ENCODE measurements at places on chromosomes 12 and 14.

DNA sequence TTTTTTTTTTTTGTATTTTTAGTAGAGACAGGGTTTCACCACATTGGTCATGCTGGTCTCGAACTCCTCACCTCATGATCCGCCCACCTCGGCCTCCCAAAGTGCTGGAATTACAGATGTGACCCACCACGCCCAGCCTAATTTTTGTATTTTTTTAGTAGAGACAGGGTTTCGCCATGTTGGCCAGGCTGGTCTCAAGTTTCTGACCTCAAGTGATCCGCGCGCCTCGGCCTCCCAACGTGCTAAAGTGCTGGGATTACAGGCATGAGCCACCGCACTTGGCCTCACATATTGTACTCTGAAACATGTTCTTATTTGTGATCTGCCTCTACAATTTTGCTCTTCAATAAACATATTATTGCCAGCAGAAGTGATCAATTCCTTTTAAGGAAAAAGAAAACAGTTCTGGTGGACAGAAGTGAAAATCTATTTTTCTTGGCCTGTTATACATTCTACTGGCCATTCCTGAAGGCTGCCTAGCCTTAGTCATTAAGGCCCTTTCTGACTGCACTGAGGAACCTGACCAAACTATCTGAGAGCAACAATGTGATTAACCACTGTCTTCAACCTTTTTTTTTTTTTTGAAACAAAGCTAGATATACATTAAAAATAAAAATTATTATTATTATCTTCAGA lies 36.1 kb downstream of the SNX6 start:
- peak; percentile 90 for DNase-seq

DNA sequence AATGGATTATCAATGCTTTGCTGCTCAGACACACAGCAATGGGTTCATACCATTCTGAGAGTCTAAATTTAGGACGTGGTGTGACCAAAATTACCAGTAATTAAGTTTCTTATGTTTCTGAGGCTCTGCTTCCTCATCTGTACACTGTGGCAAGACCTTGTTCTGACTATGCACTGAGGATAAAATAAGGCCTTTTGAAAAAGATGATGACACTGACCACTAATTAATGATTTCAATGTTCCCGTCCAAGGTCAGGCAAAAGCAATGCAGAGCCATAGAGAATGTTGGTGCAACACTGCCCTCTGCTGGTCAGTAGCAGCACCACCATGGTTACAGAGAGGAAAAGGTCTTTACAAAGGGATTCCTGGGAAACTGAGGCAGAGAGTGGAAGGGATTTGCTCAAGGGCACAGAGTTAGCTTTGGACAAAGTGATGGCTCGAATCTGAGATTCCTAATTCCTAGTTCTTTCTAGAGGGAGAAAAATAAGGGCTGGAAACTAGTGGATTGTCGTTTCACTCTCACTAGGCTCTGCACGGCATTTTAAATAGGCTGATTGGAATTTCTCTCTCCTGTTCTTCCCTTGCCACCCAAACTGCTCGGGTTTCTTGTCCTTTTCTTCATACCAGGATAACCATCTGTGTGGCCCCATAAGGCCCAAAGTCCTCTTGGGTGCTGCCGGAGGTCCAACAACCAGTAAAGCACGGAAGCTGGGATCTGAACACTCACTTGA lies 22.3 kb upstream of the P2RX7 start:
- no peak for DNase-seq

DNA sequence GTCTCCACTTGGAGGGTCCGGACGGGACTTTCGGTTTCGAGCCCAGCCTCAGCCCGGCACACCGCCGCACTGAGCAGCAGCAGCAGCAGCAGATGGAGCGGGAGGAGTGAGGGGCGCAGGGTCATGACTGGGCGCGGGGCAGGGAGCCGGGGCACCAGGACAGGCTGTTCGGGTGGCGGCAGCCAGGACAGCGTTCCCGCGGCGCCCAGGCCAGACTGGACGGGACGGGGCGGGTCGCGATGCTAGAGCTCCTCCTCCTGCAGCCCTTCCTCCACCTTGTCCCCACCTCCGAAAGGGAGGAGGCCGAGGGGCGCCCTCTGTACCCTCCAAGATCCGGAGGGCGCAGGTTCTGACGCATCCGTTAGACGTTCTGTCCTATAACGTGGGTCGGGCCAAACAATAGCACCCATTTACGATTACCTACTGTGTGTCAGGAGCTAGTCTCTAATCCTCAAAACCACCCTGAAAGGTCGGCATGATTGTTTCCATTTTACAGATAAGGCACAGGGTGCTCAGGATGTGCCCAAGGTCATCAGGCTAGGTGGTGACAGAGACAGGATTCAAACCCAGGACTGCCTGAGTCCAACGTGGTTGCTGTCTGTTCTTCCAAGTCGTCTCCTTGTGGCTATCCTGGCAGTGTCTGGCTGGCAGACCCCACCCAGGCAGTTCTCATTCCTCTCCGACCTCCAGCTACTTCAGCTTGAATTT lies at the start of gene FKBP11:
TSS of gene FKBP11 (minus strand) at position 189 of the 708 bp plus-strand sequence. CDS start at position 125, 64 bp downstream.
- peak; percentile 91 for DNase-seq

DNA sequence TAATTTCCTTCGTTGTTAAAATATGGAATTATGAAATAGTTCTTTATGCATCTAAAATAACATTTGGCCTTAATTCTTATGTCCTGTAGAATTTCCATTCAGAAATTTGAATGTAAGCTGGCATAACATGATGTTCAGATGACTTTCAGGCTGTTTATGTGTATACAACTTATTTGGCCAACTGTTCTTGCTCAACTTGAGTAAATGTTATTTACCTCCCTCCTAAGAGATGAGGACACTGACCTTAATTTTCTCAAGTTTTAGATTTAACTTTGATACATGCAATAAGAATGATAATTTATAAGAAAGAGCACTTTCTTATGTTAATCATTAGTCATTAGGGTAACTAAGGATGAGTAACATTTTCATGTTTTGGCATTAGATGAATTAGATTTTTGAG lies 365.4 kb downstream of the AEBP2 start:
- DNase-seq, result no peak
